ENCODE measurements at places on chromosomes 2 and 18.
A peak's percentile ranks its signal among the peaks of the same experiment; 100 is the strongest.

- no peak for DNase-seq
These were observed 356.9 kb downstream of the ZNF521 start for GRCh38 chr18:24995056-24995455.

- no peak for DNase-seq
These were observed 977 bp downstream of the SLC8A1 start for GRCh38 chr2:40450796-40451430.

DNA sequence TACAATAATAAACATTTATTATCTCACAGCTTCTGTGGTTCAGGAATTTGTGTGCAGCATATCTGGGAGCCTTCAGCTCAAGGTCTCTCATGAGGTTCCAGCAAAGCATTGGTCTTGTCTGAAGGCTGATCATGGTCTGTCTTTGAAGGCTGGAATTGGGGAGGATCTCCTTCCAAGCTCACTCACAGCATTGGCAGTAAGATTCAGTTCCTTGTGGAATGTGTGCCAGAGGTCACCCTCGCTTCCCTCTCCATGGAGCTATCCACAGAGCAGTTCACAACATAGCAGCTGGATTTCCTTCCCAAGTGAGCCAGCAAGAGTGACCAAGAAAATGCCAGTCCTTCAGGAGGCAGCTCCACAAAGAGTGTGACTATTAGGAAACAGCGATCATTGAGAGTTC, 202.2 kb upstream of the ST6GAL2 start:
- DNase-seq: no peak

- peak; percentile 50 for DNase-seq
These were observed 168.5 kb downstream of the DPP4 start for GRCh38 chr2:161905389-161906046.

GRCh38 chr2:206276169-206276942, 1.9 kb downstream of the ZDBF2 start:
- no peak for DNase-seq

GRCh38 chr18:63141778-63142176, 177.8 kb downstream of the BCL2 start:
- DNase-seq: no peak

DNA sequence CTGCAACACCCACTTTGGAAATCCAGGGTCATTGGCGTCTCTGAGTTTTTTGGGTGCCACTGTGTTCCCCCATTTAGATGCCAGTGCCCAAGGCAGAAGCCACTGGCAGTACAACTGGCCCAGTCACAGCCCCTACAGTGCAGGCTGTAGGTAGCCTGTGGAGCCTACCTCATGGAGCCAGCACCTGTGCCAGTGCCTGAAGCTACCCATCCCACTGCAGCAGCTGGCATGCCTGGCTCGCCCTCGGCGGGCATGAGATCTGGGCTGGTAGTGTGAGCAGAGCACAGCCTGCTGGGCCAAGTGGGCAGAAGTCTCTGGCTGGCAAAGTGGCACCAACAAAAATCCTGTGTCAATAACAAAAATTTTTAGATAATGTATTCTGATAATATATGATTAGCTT, 1111.4 kb upstream of the NXPH2 start:
- no peak for DNase-seq

- DNase-seq: no peak
These were observed 38.0 kb downstream of the BMP10 start for GRCh38 chr2:68833162-68833561.

GRCh38 chr2:23383100-23383499, 1.9 kb upstream of the KLHL29 start:
- DNase-seq: no peak

GRCh38 chr18:3074087-3074486, 61.1 kb upstream of the LPIN2 start:
- DNase-seq: no peak

DNA sequence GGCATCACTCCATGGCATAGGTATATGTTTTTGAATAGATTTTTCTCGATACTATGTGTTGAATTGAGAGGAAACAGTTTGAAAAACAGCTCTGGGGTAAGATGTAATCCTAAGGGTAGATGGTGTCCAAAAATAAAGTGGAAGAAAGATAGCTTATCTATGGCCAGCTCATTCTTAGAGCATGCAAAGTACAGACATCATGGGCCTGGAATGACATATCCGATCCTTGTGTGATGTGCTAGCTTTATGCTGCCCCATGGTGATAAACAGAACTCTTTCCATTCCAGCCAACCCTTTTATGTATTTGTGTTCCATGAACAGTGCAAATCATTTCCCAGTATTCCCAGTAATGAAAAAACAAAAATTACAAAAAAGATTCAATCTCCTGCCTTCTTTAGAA, 390.2 kb upstream of the NXPH2 start:
- DNase-seq: no peak

DNA sequence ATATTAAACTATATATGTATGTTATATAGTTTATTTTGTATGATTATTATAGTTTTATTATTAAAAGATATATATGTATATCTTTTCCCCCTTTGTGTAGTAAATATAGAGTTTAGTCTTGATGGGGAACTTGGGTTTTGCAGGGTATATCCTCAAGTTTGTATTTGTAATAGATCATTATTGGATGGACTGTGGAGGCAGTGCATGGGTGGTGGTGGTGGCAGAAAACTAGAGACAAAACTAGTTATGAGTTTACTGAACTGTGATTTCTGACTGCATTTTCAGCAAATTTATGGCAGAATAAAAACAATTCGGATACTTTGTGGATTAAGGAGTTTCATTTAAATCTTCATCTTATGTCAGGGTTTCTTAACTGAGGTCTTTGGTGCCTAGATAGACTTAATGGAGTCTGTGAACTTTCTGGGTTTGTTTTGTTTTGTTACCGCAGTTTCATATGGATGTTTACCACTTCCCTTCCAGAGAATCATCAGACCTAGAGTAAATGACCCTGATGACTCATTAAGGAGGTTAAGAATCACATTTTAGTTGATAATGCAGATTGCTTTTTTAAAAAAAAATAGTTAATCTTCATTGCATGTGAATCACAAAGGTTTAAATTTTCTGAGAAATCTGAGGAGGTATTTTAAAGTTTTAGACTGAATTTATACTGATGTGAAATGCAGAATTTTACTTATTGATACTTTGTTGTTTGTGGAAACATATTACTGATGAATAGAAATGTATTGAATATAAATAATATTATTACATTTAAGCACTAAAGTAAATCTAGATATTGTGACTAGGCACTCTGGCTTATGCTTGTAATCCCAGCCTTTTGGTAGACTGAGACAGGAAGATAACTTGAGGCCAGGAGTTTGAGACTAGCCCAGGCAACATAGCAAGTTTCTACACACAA, 14.5 kb downstream of the EPC2 start:
- no peak for DNase-seq

DNA sequence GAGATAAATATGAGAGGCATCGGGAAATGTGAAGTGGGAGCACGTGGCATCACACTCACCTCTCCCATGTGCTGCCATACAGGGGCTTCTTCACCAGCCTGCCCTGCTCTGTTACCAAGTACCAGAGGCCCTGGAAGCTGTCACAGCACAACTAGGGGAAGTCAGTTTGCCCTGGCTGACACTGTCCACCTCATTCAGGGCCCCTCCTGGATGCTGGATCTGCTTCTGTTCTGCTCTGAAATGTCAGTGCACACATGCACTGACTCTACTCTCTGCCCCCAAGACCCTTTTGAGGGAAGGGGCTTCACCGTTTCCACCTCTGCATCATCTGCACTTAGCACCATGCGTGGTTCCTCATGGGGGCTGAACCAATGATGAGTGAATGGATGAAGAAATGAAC, 311.1 kb downstream of the EN1 start:
- no peak for DNase-seq

DNA sequence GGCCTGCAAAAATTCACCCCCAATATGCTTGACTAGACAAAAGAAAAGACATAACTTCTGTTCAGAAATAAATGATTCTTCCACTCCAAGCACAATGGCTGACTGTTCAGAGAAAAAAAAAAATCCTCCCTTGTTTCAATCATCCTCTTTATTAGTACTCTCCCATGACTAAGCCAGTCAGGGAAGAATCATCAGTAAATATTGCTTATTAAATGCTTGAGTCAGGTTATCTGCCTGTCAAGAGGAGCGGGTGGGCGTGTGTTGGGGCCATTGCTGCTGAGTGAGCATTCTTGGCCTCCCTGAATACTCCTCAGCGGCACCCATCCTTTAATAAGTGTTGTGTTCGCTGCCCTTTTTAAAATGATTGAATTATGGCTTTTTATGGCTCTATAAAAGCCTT, 1334.8 kb upstream of the CELF4 start:
- no peak for DNase-seq

GRCh38 chr18:23238152-23238531, 102.9 kb downstream of the CABLES1 start:
- DNase-seq: no peak

DNA sequence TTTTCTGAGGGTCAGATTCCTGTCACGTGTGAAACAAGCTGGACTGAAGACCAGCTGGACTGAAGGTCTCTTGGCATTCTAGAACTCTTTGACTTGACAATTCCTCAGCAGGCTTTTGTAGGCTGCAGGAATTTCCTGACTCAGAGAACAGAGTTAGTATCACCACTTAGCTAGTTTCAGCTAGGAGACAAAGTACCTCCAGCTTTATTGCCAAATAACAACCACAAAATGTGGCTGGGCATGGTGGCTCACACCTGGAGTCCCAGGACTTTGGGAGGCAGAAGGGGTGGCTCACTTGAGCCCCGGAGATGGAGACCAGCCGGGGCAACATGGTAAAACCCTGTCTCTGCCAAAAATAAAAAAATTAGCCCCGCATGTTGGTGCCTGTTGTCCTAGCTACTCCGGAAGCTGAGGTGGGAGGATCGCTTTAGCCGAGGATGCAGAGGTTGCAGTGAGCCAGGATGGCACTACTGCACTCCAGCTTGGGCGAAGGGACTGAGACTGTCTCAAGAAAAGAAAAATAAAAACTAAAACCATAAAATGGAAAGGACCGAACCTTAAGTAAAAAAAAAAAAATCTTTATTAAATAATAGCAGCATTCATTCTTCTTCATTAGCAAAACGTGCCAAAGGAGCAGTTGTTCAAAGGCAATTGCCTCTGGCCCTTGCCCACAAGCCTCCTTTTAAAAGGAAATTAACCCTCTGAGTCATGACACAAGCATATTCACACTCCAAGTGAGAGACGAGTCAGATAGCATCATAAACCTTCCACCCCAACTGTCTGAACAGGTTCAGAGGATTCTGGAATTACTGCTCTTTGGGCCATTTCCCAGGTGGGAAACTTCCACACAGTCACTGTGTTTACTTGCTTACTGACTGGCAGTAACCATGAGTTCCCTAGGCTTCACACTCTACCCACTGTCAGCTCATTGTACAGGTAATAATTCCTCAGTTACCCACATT, 88.9 kb downstream of the MYL12B start:
- no peak for DNase-seq

GRCh38 chr2:66122516-66122915, 312.4 kb upstream of the MEIS1 start:
- DNase-seq: no peak

GRCh38 chr2:143480601-143481236, 351.5 kb downstream of the ARHGAP15 start:
- no peak for DNase-seq

DNA sequence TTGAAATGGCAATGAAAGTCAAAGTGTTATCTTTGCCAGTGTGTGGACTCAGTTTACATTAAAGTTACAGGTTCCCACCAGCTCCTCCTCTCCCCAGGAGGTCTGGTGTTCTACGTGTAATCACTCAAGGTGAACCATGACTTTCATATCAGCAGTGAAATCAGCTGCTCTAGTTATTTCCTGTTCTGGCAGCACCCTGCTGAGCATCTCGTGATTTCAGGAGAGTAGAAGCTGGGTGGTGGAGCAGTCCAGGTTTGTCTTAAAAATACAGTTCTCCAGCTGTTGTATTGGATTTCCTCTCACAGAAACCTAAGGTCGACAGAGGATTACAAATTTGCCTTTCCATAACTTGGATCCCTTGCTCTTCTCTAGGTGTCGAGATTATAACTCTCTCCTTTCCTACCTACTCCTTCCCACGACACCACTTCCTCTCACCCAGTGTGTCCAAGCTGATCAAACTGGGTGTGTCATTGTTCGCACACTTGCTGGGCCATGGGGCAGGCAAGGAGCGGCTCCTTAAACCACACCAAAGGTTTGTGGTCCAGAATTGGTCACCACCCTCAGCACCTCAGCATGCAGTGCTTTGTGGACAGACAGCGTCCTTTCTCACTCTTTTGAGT, 13.0 kb upstream of the ARHGAP25 start:
- DNase-seq: peak; percentile 90

DNA sequence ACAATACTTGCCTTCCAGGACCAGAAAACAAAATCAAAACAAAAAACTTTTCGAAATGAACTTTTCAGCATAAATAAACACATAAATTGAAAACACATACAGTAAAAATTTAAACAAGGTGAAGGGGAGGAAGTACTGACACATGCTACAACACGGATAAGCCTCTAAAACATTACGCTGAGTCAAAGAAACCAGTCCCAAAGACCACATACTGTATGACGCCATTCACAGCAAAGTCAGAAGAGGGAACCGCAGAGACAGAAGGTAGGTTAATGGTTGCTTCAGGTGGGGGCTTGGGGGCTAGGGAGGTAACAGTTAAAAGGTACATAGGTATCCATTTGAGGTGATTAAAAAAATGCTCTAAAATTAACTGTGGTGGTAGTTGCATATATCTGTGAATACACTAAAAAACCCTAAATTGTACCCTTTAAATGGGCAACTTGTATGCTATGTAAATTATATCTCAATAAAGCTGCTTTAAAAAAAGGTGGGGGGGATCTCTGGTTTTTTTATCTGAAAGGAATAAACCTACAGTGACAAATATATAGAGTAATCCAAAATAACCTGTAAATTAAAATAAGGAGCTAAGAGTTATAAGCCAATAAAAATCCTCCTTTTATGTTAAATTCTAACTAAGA, 7.1 kb downstream of the COX7A2L start:
- no peak for DNase-seq

DNA sequence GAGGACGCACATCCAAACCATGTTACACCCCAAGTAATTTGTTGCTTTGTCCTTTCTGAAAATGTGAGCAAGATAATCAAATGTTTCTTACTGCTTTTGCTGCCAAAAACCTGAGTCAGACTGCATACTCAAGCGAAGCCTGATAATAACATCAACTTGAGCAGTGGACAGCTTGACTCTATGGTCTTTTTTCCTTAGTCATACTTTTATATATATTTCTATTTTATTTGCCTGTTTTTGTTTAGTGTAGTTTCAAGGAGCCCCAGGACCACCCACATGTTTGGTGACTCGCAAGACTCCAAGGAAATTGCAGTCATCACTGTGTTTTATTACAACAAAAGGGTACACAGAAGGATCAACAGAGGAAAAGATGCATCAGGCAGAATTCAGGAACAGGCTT, 688.4 kb upstream of the PIK3C3 start:
- DNase-seq: no peak

- no peak for DNase-seq
These were observed 447.2 kb upstream of the SPHKAP start for GRCh38 chr2:228628682-228629081.
